Activated CD4-positive, alpha-beta T cell treated with anti-CD3 and anti-CD28 coated beads, Interleukin-2, Interleukin-4, amounts not matched to agents 100 ng/mL and 50 ng/mL, durations not matched to agents 16 hours and 8 hours (primary cell): ENCODE measurements at places on chromosomes 13 and 19.
A peak's percentile ranks its signal among the peaks of the same experiment; 100 is the strongest.

- DNase-seq = no peak
Observed at GRCh38 chr13:37102896-37103295, 2.6 kb downstream of the CSNK1A1L start.

DNA sequence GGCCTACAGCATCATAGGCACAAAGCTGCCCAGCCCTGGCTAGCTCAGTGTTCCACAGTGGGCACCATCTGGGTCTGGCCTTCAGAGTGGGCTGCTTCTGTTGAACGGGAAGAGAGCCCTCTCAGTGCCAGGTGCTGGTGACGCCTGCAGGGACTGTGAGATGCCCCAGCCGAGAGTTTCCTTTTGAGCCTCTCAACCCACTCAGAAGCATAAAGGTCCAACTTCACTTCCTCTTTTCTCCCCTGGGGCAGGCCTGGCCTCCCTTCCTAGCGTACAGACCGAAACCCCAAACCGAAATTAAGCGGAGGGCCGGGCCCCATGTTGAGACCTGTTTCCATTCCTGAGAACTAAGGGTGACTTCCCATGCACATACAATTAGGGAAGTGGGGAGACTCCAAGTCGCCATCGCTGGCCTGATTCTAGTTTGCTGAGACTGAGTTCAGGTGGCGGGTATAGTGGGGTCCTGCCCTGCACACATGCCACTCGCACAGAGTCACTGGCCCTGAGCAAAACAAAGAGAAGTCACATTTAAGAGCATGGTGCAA is 6.9 kb downstream of the RAB8A start:
- peak; percentile 89 for DNase-seq

DNA sequence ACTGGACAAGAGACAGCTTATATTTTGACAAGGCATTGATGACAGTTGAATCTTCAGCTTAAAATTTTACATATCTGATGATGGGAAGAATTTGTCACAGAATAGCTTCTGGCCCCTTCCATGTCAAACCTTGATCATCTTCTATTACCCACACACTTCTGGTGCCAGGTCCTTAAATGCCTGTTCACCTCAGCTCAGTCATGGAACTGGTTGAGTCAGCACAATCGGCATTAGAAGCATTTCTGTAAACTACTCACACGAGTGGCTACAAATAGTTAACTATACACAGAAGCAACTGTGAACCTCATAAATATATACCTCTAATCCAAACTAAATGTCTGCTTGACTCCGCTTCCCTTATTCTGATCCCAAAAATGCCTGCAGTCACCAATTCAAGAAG is 161.2 kb downstream of the FOXO1 start:
- DNase-seq = no peak

DNA sequence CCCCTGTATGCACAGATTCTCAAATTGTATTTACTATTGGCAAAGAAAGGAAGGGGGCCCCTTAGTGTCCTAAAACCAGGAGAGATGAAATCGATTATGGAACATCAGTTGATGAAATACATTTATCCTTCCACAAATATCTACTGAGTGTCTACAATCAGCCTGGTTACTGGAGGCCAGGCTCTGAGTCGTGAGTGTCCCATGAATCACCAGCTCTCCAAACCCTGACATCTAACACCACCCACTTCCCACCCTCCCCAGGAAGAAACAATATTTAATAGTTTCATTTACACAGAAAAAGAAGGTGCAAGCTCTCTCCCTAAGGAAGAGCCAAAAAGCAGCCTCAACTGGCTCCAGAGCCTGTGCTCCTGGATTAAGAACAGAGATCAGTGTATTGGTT is 25.2 kb downstream of the KCTD15 start:
- DNase-seq = no peak

DNA sequence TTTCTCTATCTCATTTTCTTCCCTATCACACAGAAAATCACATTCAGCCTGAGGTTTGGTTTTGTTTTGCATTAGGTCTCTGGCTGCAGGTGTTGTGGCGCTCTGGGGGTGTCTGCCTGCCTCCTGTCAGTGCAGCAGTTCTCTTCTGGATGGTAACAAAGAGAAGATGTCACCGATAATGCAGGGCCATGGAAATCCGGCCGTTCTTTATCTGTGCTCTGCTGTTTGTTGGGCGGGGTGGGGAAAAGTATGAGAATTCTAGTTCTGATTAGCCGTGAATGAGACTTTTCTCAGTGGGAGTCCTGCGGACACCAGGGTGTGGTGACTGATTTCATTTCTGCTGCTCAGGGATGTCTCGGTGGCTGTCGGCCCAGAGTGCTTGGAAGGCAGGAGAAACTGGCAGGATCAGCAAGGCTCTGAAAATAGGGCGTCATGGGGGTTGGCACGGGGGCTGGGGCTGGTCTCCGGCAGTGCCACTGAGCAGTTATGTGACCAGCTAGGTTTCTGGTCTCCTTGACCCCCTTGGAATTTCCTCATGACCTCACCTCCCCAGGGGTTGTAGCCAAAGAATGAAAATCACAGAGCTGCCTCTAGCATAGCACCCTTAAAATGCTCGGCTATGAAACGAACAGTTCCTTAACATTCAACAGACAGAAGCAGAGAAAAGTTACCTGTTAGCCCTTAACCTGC is 5.0 kb downstream of the RNF113B start:
- DNase-seq = no peak

- DNase-seq = no peak
Observed at GRCh38 chr13:50075619-50076097, 60.4 kb downstream of the KCNRG start.

DNA sequence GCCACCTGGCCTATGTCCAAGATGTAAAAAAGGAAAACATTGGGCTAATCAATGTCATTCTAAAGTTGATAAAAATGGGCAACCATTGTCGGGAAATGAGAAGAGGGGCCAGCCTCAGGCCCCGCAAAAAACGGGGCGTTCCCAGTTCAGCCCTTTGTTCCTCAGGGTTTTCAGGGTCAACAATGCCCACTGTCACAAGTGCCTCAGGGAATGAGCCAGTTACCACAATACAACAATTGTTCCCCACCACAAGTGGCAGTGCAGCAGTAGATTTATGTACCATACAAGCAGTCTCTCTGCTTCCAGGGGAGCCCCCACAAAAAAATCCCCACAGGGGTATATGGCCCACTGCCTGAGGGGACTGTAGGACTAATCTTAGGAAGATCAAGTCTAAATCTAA is 112.5 kb downstream of the ZNF486 start:
- DNase-seq = no peak

DNA sequence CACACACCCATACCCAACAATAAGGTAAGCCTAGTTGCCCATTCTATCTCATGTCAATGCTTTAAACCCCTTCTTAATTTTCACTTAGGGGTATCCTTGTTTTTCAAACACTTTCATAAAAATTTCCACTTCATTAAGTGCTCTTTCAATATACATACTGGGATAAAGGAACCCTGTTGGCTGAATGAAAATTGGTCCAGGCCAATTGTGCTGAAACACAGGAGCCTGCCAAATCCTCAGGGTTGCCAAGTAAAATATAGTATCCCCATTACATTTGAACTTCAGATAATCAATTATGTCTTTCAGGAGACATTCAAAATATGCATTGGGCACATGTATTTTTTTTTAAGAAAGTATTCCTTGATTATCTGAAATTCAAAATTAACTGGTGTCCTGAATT is 1131.1 kb downstream of the SLITRK1 start:
- DNase-seq = no peak

GRCh38 chr13:99897076-99897440 is 74.5 kb downstream of the ZIC5 start:
- no peak for DNase-seq

DNA sequence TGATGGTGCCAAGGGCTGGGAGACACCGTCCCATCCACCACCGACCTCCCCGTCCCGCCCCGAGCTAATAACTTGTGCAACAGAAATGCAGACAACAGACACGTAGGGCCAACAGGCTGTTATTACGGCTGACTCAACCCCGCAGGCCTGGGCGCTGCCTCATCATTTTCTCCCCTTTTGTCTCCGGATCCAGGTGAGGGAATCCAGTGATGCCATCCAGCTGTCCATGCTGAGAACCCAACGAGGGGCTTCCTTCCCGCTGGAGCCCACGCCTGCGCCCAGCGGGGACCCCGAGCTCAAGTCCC is 6.4 kb upstream of the DIRAS1 start:
- DNase-seq = no peak

DNA sequence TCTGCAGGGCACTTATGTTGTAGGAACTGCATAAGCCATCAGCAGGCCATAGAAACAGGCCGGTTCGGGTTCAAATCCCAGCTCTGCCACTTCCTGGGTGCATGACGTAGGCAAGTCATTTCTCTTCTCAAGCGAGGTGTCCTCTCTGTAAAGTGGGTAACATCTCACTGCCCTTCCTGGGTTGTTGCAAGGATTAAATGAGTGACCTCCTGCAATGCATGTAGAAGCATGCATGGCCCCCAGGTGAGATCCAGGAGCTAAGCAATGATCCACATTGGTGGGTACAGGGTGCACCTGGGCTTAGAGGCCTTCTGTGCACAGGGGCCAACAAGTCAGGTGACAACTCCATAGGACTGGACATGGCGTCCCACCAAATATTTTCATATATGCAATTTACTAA is 13.8 kb downstream of the PHLDB3 start:
- no peak for DNase-seq

GRCh38 chr19:48991873-48992580 is 1.1 kb downstream of the GYS1 start:
- DNase-seq = no peak

GRCh38 chr13:67554286-67554685 is 324.1 kb upstream of the PCDH9 start:
- DNase-seq = no peak

DNA sequence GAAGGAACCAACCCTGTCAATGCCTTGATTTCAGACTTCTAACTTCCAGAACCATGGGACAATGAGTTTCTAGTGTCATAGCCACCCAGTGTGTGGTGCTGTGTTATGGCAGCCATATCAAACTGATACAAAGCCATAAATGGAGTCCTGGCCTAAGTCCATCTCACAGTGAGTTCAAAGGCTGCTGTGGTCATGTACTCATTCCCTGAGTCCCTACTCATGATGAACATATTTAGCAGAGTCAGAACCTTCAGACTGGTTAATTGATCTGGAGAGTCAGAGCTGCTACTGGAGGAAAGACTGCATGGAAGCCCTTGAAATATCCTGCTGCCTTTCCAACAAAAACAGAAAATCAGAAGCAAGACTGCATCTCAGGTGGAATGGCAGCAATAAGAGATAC is 39.2 kb upstream of the CSNK1A1L start:
- no peak for DNase-seq
